Activated naive CD8-positive, alpha-beta T cell treated with anti-CD3 and anti-CD28 coated beads, Interleukin-2, amount 50 U/mL, for 16 hours (primary cell): ENCODE measurements at places on chromosomes 12 and 14.
A peak's percentile ranks its signal among the peaks of the same experiment; 100 is the strongest.

- DNase-seq = no peak
Observed at GRCh38 chr14:91048265-91048664, 12.2 kb downstream of the RPS6KA5 start.

- DNase-seq = no peak
Observed at GRCh38 chr12:50184261-50184660, 17.1 kb upstream of the CERS5 start.

- no peak for DNase-seq
Observed at GRCh38 chr14:100018482-100018881, 46.7 kb upstream of the EVL start.

DNA sequence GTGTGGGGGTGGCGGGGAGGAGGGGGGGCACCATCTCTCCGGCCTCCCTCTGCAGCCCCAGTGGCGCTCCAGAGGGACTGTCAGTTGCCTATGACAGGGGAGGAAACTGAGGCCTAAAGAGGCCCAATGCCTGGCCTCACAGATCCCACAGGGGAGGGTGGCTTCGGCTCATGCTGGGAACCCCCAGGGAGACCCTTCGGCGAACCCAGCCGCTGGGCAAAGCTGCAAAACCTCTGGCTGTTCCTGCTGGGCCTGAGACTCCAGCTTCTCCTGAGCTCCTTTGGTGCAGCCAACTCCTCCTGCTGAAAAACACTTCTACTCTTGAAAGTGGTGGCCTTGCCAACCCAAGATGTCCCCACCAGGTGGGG lies 170.1 kb upstream of the RTL1 start:
- no peak for DNase-seq

DNA sequence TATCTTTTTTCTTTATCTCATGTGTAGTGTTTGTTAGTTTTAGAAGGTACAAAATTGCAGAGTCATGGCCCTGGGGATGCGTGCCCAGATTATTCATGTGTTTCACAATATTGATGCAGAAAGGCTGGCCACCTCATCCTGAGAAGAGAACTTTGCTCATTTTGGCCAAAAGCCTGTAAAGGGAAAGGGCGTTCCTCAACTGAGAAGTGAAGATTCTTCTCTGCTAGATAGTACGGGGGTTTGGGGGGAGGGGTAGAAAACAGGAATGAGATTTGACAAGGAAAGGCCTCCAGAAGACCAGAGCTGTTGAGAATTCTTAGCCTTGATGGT lies 1.7 kb downstream of the MGST1 start:
- DNase-seq = no peak

GRCh38 chr12:25018146-25018545 lies 69.2 kb upstream of the BCAT1 start:
- no peak for DNase-seq

DNA sequence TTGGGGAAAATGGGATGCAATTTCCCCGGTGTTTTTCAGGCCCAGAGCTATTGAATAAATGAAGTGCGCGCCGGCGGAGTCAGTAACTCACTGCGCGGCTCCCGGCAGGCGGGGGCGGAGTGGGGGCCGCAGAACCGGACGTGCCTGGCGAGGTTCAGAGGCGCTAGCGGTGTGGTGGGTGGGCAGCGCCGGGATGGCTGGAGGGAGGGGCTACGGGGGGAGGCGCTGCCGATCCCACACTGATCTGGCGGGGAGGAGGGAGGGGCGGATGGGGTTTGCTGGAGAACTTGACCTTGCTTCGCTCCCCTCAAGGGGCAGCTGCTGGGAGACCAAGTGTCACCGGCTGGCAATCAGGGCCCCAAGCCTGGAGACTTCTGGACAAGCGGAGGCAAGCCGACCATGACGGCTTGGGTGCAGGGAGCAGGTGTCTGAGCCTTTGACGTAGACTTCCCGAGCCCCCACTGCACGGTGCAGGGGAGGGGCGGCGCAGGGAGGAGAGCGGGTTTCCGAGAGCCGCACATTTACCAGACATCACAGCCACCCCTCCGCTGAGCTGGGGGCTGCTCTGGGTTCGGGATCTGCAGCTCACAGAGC lies 174.1 kb upstream of the RTL1 start:
- no peak for DNase-seq

- DNase-seq = no peak
Observed at GRCh38 chr14:75769047-75769685, 108.1 kb downstream of the TTLL5 start.

GRCh38 chr12:109222062-109222461 lies 87.0 kb downstream of the FOXN4 start:
- DNase-seq = no peak

GRCh38 chr12:32322354-32322753 lies 77.0 kb upstream of the FGD4 start:
- DNase-seq = no peak

GRCh38 chr14:87863047-87863446 lies 129.9 kb downstream of the GALC start:
- no peak for DNase-seq

- no peak for DNase-seq
Observed at GRCh38 chr12:28223858-28224257, 33.6 kb downstream of the CCDC91 start.

- DNase-seq = peak; percentile 15
Observed at GRCh38 chr12:2944401-2945047, 14.7 kb upstream of the TEAD4 start.

DNA sequence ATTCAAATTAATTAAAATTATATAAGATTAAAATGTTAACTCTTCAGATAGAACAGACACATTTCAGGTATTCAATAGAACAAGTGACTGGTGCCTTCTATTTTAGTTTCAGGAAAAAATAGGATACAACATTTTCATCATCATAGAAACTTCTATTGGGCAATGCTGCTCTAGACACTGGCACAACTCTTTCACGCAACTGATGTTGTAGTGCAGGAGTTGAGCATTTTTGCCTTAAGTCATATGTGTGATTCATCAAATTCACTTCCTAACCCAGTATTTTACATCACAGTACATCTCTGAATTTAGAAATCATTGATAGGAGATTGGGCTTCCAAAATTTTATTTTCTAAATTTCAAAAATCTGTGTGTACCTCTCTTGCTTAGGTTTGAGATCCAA lies 215.4 kb upstream of the DIO2 start:
- DNase-seq = no peak

DNA sequence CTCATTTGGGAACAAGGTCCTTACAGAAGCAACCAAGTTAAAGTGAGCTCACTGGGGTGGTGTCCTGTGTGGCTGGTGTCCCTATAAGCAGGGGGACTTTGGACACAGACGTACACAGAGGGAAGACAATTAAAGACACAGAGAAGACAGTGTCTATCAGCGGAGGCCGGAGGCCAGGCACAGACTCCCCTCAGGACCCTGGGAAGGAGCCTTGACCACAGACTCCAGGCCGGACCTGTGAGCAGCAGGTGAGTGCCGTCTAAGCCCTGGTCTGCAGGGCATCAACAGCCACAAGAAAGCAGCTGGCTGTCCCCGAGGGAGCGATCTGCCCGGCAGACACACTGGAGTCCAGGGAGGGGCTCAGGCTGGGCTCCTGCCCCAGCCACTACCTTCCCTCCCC lies 219.1 kb upstream of the C14orf180 start:
- no peak for DNase-seq

- DNase-seq = no peak
Observed at GRCh38 chr12:89968151-89968700, 259.6 kb upstream of the ATP2B1 start.

DNA sequence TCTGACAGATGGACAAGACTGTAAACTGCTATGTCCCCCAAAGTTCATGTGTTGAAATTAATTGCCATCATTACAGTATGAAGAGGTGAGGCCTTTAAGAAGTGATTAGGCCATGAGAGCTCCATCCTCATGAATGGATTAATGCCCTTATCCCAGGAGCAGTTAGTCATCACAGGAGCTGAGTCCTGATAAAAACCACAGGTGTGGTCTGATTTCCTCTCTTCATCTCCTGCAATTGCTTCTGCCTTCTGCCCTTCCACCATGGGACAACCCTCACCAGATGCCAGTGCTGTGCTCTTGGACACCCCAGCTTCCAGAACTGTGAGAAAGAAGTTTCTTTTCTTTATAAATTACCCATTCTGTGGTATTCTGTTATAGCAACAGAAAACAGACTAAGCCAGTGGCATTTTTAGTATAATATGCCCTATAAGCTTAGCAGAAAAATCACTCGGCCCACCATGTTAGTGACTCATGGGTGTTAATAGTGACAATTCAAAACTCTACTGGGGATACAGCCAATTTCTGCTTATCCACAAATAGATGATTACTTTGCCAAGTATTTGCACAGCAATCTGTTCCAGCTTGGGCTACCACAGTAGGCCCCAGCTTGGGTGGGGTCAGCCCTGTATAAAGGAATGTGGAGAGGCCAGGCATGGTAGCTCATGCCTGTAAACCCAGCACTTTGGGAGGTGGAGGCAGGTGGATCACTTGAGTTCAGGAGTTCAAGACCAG lies 129.0 kb upstream of the BCL2L14 start:
- no peak for DNase-seq
